Stimulated activated CD8-positive, alpha-beta memory T cell treated with anti-CD3 and anti-CD28 coated beads, Interleukin-4, amount 100 ng/mL, for 4 hours (primary cell): ENCODE measurements at places on chromosomes 7 and 10.

GRCh38 chr10:98404571-98405359, 10.2 kb downstream of the PYROXD2 start:
- DNase-seq: no peak

DNA sequence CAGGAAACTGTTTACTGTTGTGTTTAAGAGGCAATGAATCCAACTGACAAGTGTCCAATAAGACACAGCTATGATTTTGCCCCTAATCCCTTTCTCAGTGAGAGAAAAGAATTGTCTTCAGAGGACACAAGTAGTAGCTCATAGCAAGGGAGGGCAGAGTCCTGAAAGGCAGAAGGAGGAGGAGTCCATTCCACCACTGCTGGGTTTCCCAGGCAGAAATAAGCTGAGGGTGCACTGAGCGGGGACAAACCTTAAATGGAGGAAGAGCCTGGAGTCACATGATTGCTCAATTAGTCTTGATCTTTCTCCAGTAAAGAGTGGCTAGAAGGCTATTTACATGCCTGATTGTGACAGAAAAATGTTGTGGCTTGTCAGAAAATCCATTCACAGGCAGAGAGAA, 573.8 kb downstream of the POM121L12 start:
- no peak for DNase-seq

- no peak for DNase-seq
Observed at GRCh38 chr10:14010101-14010558, 320.6 kb downstream of the FRMD4A start.

DNA sequence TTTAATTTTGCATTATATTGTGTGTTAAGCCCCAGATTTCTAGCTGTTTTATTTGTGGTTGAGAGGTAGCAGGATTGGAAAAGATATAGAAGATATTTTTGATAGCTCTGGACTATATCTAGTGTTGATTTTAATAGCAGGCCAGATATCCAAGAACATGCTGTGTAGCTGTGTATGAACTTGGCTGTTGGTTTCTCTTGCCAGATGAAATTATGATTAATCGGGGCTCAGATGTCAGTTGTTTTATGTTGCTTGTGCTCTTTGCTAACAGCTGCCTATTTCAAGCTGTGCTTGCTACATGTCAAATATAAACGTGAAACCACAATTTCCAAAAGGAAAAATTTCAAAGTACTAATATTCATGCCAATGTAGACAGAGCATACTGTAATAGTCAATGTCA, 141.1 kb downstream of the GRM3 start:
- DNase-seq: no peak

DNA sequence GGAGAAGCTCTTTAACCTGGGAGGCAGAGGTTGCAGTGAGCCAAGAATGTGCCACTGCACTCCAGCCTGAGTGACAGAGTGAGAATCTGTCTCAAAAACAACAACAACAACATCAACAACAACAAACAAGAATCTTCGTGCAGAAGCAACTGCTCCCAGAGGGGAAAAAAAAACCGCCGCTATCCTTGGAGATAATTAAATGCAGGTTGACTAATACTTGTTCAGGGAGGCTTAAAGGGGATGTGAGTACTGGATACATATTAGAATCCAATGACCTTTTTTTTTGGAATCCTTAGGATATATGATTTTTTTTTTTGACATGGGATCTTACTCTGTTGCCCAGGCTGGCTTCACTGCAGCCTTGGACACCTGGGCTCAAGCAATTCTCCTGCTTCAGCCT, 89.6 kb upstream of the FAM171A1 start:
- DNase-seq: no peak

DNA sequence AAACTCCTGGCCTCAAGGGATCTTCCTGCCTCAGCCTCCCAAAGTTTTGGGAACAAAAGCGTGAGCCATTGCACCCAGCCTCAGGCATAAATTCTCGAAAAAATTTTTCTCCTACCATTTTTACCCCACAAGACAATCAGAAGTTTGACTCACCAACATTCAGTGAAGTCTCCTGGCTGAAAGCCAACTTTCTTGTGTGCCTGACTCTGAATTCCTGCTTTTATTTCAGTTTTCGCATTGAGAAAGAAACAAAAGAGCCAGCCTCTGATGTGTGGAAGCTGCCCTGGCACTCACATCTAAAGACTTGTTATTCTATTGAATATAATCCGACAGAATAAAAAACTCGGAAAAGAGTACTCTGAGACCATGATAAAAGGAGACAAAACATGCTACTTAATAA, 402.9 kb downstream of the MAGI2 start:
- DNase-seq: no peak

DNA sequence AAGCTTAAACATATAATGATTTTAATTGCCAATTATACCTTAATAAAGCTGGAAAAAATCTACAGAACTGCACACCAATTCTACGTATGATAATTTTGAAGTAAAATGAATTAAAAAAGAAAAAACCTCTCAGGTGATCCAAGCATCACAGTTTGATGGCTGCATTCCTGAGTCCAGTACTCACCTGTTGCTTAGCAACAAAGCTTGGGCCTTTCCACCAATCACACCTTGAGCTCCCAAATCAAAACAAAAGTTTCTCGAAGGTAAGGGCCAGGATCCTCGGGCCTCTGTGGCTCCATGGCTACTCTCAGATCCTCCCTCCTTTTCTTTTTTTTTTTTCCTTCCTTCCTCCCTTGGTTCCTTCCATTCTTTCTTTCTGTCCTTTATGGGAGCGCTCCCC, 137.2 kb upstream of the PCBD1 start:
- no peak for DNase-seq

DNA sequence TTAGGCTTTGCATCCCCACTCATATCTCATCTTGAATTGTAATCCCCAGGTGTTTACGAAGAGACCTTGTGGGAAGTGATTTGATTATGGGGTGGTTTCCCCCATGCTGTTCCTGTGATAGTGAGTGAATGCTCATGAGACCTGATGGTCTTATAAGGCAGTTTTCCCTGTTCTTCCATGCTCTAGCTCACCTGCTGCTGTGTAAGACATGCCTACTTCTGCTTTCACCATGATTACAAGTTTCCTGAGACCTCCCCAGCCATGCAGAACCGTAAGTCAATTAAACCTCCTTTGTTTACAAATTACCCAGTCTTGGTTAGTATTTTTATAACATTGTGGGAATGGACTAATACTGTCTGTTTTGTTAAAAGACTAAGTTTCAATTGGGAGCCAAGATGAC, 35.3 kb upstream of the ZNF92 start:
- DNase-seq: no peak

GRCh38 chr7:44102846-44103565, 1.1 kb upstream of the AEBP1 start:
- no peak for DNase-seq

- no peak for DNase-seq
Observed at GRCh38 chr10:84334811-84335210, 6.4 kb downstream of the CCSER2 start.

DNA sequence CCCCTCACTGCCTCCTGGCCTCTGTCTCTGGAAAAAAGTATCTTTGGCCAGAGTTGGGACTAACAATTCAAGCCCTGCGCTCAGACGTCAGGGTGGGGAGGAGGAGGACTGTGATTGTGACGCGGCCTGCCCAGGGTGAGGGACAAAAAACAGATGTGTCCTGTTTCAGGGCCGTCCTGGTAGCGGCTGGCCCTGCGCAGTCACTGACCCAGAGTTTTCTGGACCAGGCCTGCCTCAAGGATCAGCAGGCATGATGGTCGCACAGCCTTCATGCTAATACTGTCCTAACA, 110.1 kb downstream of the CYTH3 start:
- no peak for DNase-seq
